Peyer's patch (tissue), 4 donors: ENCODE measurements at places on chromosomes 1 and 21. TPM values are rescaled to one million over a fixed set of nuclear protein-coding genes. Genes with fewer than 3 reads are reported as not detected.

DNA sequence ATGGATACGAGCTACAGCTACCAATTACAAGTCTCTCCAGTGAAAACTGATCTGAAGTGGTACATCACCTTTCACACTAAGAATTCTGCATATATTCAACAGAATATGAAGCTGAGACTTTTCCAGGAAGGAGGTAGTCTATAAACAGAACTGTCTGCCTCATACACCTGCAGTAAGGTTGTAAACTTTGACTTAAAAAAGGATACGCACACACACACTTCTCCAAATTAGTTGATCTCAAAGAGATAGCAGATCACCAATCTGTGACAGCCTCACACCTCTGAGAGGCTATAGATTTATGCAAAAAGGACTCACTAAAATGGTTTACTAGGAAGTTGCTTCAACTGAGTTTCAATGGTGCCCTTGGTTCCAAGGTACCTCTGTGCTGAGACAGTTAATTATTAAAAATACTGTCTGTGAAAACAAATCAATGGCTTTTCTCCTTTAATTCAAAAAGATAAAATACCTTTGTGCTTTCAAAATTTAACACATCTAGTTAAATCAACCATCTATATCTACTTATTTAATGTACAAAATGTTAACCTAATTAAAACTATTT lies 17.9 kb downstream of the ELK4 start:
- no peaks in the 10 kb centered on the region for H3K27me3 ChIP-seq
- peaks cover 63% of the 10 kb centered on the region for H3K36me3 ChIP-seq
- H3K4me1 ChIP-seq = no peaks in the 10 kb centered on the region
- H3K4me3 ChIP-seq = no peak overlapping the region

DNA sequence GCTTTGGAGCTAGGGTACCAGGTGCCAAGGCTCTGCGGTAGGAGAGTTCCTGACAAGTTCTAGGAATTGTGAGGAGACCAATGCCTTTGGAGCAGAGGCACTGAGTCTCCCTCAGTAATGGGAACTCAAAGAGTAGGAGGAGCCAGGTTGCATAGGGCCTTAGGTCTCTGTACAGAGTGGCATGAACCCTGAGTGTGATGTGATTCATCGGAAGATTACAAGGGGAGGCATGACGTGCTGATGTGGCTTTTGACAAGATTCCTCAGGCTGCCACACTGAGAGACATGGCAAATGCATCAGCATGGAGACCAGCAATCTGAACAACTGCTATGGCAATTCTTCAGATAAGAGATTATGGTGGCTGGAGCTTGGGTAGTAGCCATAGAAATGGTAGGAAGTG lies 94.6 kb upstream of the SLC44A3 start:
- no peaks in the 10 kb centered on the region for H3K36me3 ChIP-seq
- H3K27ac ChIP-seq = no peak overlapping the region
- no peak for DNase-seq
- peaks cover 5% of the 10 kb centered on the region for H3K4me1 ChIP-seq
- no peaks in the 10 kb centered on the region for H3K27me3 ChIP-seq

DNA sequence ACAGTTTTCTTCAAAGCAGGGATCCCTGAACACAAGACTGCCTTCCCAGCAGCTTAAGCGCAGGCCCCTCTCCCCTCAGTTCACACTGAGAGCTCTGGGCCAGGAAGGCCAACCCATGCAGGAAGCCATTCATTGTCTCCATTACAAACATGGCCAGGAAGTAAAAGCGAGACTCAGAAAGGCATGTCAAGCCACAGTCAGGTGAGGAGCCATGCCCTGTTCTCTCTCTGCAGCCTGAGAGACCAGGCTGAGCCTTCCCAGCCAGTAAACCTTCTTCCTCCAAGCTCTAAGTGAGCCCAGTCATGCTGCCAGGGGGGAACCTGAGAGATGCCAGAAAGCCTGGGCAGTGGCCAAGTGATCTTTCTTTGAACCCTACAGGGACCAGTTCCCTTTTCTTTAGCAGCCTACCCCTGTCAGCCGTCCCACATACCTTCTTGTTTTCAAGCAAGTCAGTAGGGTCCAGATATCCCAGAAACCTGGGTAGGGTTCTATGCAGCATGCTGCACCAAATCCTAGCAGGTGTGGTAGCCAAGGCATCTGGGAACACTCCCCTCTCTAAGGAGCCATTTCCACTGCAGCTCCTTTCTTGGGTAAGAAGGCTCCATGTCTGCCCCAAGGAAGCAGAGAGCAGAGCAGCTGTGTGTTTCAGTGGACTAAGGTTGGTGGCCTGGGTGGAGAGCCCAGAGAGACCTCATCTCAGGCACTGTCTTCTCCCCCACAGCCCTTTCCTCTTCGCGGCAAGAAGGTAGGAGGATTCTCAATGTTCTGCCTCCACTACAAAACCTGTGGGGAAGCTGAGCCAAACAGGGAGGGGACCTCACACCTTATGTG lies 977 bp downstream of the TRAF3IP3 start:
- H3K36me3 ChIP-seq = no peaks in the 10 kb centered on the region
- peak overlapping the region; percentile 45 for H3K4me3 ChIP-seq
- no peaks in the 10 kb centered on the region for H3K27me3 ChIP-seq
- peaks cover 23% of the 10 kb centered on the region for H3K4me1 ChIP-seq
- H3K27ac ChIP-seq = peak overlapping the region; percentile 79
- DNase-seq = peak; percentile 56

IL19 gene
- total RNA-seq = not detected

- H3K4me3 ChIP-seq = no peak overlapping the region
- no peak for DNase-seq
- H3K27ac ChIP-seq = no peak overlapping the region
- no peaks in the 10 kb centered on the region for H3K4me1 ChIP-seq
- no peaks in the 10 kb centered on the region for H3K36me3 ChIP-seq
- no peaks in the 10 kb centered on the region for H3K27me3 ChIP-seq
These were observed 40.4 kb upstream of the LRRC7 start for GRCh38 chr1:69527273-69527672.

S100A10 gene
- total RNA-seq = 107 TPM

- no peaks in the 10 kb centered on the region for H3K36me3 ChIP-seq
- H3K4me1 ChIP-seq = peaks cover 35% of the 10 kb centered on the region
- no peaks in the 10 kb centered on the region for H3K27me3 ChIP-seq
- H3K4me3 ChIP-seq = no peak overlapping the region
- H3K27ac ChIP-seq = no peak overlapping the region
These were observed 17.1 kb downstream of the ABCG1 start for GRCh38 chr21:42236014-42236413.

DNA sequence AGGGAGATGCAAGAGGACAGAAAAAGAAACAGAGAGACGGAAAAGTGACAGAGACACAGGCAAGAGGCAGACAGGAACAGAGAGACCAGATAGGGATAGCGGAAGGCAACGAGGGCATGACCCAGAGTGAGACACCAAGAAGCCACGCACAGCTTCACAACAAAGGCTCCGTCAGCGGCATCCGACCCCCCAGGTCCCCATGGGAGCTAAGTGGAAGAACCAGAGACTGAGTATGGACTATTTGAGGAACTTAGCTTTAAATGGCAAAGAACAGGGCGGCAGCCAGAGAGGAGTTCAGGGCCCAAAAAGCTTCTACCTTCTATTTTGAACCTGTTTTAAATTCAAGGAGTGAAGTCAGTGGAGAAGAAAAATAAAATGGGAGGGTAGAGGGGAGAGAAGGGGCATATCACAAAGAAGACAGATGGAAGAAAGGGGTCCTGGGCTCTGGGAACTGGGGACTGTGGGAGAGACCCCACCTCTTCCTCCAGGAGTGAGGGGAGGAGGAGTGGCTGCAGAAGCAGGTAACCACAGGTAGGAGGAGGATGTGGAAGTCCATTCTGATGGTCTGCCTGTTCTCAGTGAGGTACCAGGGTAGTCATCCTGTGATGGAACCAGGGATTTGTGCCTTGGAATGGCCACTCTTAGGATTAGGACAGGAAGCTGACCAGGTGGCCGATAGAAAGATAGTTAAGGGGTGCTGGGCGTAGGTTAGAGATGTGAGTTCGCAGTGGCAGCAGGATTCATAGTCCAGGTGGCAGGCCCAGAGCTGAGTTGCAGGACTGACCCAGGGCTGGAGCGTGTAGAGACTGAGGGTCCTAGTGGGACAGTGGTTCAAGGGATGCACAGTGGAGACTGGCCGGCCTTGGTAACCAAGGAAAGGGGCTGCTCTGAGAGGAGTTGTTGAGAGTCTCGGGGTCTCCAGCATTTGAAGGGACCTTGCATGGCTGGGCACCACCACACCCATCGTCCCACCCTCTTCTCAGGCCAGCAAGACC lies 37.7 kb downstream of the CSMD2 start:
- H3K4me1 ChIP-seq = no peaks in the 10 kb centered on the region
- DNase-seq = no peak
- H3K36me3 ChIP-seq = no peaks in the 10 kb centered on the region

GRCh38 chr1:28437924-28438699 lies 67.7 kb upstream of the RCC1 start:
- H3K4me3 ChIP-seq = no peak overlapping the region
- peaks cover 16% of the 10 kb centered on the region for H3K4me1 ChIP-seq
- H3K36me3 ChIP-seq = no peaks in the 10 kb centered on the region
- DNase-seq = peak; percentile 74
- no peaks in the 10 kb centered on the region for H3K27me3 ChIP-seq

GJA8 gene
- total RNA-seq = not detected

MROH9 gene
- not detected for total RNA-seq

- no peak overlapping the region for H3K27ac ChIP-seq
- no peaks in the 10 kb centered on the region for H3K36me3 ChIP-seq
- no peaks in the 10 kb centered on the region for H3K27me3 ChIP-seq
- peaks cover 17% of the 10 kb centered on the region for H3K4me1 ChIP-seq
These were observed 43.9 kb downstream of the GRHL3 start for GRCh38 chr1:24362982-24363614.

MARK1 gene
- 5.0 TPM for total RNA-seq

DNA sequence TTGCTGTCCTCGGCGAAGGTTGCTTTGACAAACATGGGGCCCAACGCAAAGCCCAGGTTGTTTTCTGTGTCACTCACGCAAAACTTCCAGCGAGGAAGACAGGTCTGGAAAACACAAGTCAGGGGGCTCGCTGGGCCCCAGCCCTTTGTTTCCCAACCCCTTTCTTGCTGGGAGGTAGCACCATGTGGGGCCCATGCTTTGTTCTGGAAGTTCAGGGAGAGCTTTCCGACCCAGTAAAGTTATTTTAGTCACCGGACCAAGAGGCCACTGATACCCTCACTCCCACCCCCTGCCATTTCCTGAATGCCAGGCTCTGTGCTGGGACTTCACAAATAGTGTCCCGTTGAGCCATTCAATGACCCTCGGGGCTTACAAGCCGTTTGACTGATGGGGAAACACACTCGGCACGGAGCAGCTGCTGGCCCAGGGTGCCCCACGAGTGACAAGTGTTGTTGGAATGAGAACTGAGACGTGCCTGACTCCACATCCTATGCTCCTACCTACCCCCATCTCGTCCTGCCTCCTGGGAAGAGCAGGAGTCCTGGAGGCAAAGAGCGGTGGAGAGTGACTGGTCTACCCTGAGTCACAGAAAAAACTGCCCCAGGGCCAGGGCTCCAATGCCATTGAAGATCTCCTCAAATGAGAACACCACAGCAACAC lies 52.0 kb downstream of the ECE1 start:
- no peak overlapping the region for H3K4me3 ChIP-seq
- no peak overlapping the region for H3K27ac ChIP-seq
- no peaks in the 10 kb centered on the region for H3K4me1 ChIP-seq
- no peaks in the 10 kb centered on the region for H3K27me3 ChIP-seq
- H3K36me3 ChIP-seq = no peaks in the 10 kb centered on the region
- no peak for DNase-seq

GRCh38 chr1:91550961-91551360 lies 50.3 kb downstream of the CDC7 start:
- H3K27ac ChIP-seq = no peak overlapping the region
- no peaks in the 10 kb centered on the region for H3K36me3 ChIP-seq
- H3K4me1 ChIP-seq = no peaks in the 10 kb centered on the region
- no peak overlapping the region for H3K4me3 ChIP-seq
- no peaks in the 10 kb centered on the region for H3K27me3 ChIP-seq

DNA sequence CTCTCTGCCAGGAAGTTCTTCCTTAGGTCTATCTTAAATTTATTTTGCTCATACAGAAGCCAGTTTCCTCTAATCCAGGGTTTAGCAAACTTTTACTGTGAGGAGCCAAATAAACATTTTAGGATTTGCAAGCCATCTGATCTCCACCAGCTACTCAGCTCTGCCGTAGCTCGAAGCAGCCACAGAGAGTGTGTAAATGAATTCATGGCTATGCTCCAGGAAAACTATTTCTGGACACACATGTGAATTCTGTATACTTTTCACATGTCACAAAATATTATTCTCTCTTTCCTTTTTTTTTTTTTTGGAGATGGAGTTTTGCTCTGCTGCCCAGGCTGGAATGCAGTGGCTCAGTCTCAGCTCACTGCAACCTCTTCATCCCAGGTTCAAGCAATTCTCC lies 13.4 kb upstream of the AGTRAP start:
- no peaks in the 10 kb centered on the region for H3K36me3 ChIP-seq
- H3K27ac ChIP-seq = no peak overlapping the region

SPRR2F gene
- total RNA-seq = not detected

- H3K27ac ChIP-seq = no peak overlapping the region
- no peaks in the 10 kb centered on the region for H3K27me3 ChIP-seq
- H3K4me1 ChIP-seq = no peaks in the 10 kb centered on the region
- no peaks in the 10 kb centered on the region for H3K36me3 ChIP-seq
- no peak overlapping the region for H3K4me3 ChIP-seq
These were observed 73.6 kb downstream of the PAPPA2 start for GRCh38 chr1:176536588-176536987.

KRTAP12-2 gene
- total RNA-seq = not detected

MNDA gene
- 0.94 TPM for total RNA-seq

- H3K36me3 ChIP-seq = no peaks in the 10 kb centered on the region
- no peaks in the 10 kb centered on the region for H3K27me3 ChIP-seq
- DNase-seq = peak; percentile 62
- peak overlapping the region; percentile 72 for H3K27ac ChIP-seq
- H3K4me3 ChIP-seq = no peak overlapping the region
These were observed 17.4 kb downstream of the TNFRSF1B start for GRCh38 chr1:12184008-12184681.

DNA sequence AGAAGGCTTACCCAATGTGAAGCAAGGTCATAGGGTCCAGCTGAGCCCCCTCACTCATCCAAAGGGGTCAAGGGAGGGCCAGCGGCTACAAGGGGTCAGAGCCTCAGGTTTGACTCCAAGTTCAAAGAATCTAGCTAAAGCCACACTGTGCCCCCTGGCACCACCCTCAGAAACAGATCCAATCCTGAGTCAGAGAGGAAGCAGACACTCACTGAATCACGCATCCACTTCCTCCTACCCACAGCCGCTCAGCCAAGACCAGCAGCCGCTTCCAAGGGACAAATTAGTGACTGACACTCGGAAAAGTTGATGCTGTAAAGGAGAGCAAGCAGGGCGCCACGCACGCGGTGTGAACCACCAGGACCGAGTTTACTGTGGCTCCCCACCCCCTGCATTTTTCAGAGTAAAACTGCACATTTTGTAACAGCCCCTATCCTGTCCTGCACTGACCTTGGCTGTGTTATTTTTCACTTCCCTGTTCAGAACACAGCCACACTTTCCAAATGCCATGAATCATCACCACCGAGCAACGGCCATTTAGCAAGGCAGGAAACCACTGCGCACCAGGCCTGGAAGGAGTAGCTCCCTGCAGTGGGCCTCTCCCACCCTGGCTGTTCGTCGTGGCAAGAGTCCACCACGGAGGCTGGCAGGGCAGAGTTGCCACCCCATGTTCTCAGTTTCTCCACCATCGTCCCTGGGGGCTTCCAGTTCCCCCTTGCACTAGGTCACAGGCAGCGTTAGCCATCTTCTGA lies 147.8 kb downstream of the TOMM20 start:
- H3K36me3 ChIP-seq = no peaks in the 10 kb centered on the region
- peak; percentile 67 for DNase-seq
- no peaks in the 10 kb centered on the region for H3K27me3 ChIP-seq
- H3K27ac ChIP-seq = peak overlapping the region; percentile 96
- no peak overlapping the region for H3K4me3 ChIP-seq

IRF6 gene
- 48.3 TPM for total RNA-seq
